Stimulated activated CD4-positive, alpha-beta T cell treated with anti-CD3 and anti-CD28 coated beads, Interleukin-12 subunit alpha, Interleukin-12 subunit beta, amount 100 ng/mL, for 24 hours (primary cell): ENCODE measurements at places on chromosomes 5 and 9.
A peak's percentile ranks its signal among the peaks of the same experiment; 100 is the strongest.

- DNase-seq = no peak
These were observed 9.3 kb upstream of the TRIM36 start for GRCh38 chr5:115179030-115179393.

- DNase-seq = no peak
These were observed 146.8 kb downstream of the SIL1 start for GRCh38 chr5:139051392-139051791.

GRCh38 chr5:172293054-172293744, 9.6 kb upstream of the UBTD2 start:
- DNase-seq = peak; percentile 40

DNA sequence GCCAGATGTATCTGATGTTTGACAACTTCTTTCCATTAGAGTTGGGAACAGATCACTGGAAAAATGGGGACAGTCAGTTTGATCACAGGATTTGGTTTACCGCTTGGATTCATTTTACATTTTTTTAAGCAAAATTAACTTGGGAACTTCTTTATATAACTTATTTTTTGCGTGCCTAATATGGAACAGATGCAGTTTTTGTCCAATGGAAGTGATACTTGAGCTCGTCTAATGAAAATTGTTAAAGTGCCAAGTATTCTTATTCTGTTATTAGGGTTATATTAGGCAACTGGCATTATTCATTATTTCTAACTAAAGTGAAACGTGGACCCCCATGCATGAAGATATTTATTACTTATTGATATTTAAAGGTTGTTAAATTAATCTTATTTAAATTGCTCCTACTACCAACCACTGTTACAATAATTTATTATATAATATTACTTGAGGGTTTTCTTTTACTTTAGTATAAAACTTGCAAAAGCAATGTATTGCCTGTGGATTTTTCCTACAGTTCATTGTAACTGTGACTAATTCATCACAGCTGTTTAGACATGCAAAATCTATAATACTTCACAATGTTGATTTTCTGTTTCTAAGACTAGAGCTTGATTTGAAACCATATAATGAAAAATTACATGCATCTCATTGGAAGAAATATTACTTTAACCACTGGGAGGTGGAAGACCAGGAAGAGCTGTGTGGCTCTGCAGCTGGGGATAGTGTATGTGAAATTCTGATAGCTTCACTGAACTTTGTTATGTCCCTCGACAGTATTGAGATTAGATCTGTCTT, 787.3 kb upstream of the WWC1 start:
- DNase-seq = no peak

DNA sequence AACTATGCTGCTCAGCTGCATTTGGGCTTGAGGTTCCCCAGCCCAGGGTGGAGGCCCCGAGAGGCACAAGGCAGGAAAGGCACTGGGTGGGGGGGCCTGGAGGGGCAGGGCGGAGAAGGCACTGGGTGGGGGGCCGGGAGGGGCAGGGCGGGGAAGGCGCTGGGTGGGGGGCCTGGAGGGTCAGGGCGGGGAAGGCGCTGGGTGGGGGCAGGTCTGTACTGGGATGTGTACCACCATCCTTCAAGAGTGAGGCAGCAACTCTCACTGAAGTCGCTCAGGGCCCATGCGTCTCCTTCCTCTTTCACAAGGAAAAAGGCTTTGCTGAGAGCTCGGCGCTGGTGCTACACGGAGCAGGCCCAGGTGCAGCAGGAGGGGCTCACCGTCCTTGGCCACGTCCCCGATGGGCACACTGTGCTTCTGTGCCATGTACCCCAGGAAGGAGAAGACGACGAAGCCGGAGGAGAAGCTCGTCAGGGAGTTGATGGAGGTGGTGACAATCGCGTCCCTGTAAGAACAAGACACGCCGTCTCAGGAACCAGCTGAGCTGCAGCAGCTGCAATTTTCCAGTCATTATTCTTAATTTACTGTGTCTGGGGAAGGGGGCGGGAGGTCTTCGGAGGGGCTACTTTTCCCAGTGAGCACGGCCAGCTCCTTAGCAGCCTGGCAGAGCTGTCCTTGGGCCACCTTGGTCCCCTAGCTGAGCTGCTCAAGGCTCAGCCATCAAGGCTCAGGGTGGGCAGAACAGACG, 30.8 kb downstream of the SLC6A3 start:
- DNase-seq = no peak

DNA sequence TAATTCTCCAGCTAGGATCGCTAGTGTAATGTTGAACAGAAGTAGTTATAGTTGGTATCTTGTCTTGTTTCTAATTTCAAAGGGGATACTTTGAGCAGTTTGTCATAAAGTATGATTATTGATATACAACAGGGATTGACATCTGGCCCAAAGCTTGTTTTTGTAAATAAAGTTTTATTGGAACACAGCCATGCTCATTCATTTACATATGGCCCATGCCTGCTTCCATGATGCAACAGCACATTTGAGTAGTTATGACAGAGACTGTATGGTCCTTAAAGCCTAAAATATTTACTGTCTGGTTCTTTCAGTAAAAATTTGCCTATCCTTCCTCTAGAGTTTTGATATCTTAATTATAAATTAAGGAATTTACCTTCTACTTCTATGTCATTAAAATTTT, 69.8 kb downstream of the RPS6 start:
- DNase-seq = no peak

DNA sequence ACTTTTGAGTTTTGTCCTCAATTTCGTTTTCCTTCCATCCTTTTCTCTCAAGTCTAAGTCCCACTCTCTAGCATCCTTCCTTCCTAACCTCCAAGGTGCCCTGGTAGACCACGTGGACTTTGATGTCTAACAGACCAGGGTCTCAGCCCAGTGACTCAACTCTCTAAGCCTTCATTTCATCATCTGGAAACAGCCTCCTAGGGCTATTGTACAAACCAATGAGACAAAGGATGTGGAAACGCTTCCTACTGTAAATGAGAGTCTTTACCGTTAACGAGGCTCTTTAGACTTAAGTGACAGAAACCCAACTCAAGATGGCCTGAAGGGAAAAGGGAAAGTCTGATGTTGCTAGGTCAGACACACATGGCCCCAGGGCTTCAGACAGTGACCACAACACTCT, 49.2 kb upstream of the CPLX2 start:
- DNase-seq = no peak

- DNase-seq = no peak
These were observed 61.1 kb downstream of the COL23A1 start for GRCh38 chr5:178529080-178529479.

DNA sequence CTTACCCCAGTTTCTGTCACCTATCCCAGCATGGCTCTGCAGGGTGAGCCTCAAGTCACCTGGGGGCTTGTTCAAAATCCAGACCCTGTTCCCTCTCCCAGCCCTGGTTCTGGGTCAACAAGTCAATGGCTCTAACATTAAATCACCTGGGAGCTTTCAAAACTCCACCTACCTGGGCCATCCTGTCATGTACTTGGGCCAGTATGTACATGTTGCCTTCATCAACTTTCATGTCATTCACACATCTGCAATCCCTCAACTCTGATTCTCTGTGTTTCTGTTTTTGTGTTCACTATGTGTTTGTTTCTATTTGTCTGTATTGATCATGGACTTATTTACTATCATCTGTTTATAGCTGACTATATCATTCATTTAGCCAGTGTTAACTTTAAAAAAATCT, 2.1 kb upstream of the SH3GLB2 start:
- DNase-seq = no peak

DNA sequence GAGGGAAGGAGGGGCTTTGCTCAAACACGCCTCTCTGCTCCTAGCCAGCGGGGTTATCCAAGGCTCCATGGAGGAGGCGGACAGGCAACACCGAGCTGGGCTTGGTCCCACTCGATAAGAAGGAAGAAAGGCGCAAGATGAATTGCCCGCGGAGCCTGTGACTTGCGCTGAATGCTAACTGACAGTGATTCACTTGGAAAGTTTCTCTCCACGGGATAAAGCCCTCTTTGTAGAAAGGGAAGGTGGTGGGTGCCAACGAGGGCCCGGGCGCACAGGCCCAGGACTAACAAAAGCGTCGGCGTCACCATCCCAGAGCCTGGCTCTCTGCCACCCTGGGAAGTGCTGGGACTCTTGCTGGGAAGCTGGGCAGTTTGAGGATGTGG, 76.0 kb downstream of the VAV2 start:
- no peak for DNase-seq

DNA sequence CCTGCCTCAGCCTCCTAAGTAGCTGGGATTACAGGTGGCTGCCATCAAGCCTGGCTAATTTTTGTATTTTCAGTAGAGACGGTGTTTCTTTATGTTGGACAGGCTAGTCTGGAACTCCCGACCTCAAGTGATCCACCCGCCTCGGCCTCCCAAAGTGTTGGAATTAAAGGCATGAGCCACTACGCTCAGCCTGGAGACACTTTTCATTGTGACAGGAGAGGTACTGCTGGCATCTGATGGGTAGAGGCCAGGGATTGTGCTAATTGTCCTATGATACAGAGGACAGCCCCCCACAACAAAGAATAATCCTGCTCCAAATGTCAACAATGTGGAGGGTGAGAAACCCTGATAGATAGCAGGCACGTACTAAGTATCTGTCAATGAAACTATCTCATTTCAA, 91.3 kb upstream of the SLC25A48 start:
- DNase-seq = no peak

DNA sequence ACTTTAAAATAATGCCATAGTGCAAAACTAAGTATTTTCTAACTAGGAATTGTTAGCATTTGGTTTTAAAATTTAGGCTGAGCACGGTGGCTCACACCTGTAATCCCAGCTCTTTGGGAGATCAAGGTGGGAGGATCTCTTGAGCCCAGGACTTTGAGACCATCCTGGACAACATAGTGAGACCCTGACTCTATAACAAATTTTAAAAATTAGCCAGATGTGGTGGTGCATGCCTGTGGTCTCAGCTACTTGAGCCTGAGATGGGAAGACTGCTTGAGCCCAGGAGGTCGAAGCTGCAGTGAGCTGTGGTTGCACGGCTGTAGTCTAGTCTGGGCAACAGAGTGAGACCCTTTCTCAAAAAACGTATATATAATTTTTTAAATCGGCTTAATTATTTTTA, 4.9 kb downstream of the OTULIN start:
- no peak for DNase-seq

- DNase-seq = no peak
These were observed 72.1 kb upstream of the SEMA6A start for GRCh38 chr5:116646611-116647289.

DNA sequence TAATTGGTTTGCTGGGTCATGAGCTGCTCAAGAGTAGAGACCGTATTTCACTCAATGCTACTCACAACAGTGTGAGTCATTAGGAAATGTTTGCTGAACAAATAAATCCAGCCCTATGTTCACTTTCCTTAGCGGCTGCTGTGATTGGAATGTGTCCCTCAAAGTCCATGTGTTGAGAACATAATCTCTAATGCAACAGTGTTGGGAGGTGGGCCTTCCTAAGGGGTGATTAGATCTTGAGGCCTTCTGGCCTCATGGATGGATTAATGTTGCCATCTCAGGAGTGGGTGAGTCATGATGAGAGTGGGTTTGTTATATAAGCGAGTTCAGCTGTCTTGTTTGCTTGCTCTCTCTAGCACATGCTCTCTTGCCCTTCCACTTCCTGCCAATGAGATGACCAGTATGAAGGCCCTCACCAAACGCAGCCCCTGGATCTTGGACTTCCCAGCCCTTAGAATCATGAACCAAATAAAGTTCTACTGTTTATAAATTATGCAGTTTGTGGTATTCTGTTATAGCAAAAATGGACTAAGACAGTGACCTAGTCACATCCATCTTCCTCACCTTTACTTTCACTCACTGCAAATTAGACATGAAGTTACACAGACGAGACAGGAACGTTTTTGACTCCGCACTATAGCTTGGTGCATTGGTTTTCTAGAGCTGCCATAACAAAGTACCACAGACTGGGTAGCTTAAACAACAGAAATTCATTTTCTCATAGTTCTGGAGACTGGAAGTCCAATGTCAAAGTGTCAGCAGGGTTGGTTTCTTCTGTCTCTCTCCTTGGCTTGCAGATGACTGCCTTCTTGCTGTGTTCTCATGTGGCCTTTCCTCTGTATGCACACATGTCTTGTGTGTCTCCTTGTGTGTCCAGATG, 50.9 kb upstream of the FAM169A start:
- no peak for DNase-seq

DNA sequence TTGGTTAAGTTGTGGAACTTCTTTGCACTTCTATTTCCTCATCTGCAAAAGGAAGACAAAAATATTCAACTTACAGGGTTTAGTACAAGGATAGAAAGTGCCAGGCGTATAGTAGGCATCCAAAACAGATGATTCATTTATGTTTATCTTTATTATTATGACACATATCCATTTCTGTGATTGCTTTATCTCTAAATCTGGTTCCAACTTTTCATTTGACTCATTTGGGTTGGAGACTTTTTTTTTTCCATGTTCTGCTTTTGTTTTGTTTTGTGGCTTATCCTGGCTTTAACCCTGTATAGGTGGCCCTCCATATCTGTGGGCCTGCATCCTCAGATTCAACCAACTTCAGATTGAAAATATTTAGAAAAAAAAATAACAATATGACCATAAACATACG, 186.7 kb upstream of the SLC24A2 start:
- no peak for DNase-seq

GRCh38 chr9:15889555-15889954, 336.7 kb downstream of the CCDC171 start:
- DNase-seq = no peak

DNA sequence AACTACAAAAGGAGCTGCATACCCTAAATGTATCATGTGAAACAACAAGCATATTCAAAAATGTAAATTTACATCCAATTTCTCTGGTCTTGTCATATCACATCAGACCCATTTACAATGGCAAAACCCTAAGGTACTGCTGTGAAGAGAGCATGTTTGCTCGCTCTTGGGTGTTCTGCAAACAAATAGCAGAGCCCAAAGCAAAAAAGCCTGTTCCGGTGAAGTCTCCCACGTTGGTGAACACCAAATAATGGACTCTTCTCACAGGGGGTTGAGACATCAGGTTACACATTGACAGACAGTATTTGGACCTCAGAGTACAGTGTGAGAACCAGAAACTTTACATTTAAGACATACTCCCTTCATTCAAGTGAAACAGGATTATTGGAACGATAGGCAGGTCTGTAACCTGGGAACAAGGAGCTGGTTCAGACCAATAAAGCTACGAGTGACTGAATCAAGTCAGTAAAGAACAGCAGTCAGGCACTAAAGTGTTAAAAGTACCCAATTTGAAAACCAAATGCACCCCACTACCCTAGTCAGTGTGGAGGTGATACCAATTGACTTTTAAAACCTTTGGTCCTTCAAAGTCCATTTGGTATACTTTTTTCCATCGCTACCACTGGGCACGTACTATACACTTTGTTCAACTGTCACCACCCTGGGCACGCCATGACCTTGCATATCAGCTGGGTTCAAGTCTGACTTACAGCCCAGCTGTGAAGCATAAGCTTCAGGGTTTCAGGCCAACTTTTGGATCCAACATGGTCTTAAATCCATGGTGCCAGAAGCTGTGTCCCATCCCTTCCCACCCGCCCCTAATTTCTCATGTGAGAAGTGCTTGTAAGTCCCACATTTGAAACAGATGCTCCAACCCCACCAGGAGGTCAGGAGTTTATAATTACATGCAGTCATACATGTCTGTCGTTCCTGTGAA, 36.4 kb downstream of the ETF1 start:
- DNase-seq = no peak

GRCh38 chr5:74098941-74099340, 472.9 kb downstream of the ARHGEF28 start:
- DNase-seq = no peak

GRCh38 chr5:123120197-123120596, 31.2 kb downstream of the PRDM6 start:
- no peak for DNase-seq
